Stimulated activated CD4-positive, alpha-beta T cell treated with anti-CD3 and anti-CD28 coated beads, Interleukin-4, amount 100 ng/mL, for 48 hours (primary cell): ENCODE measurements at places on chromosomes 16 and 17.
A peak's percentile ranks its signal among the peaks of the same experiment; 100 is the strongest.

GRCh38 chr16:5060073-5060641 is 5.6 kb downstream of the C16orf89 start:
- DNase-seq, result no peak

- DNase-seq, result peak; percentile 25
Observed at GRCh38 chr16:66474750-66475199, 47.7 kb downstream of the BEAN1 start.

DNA sequence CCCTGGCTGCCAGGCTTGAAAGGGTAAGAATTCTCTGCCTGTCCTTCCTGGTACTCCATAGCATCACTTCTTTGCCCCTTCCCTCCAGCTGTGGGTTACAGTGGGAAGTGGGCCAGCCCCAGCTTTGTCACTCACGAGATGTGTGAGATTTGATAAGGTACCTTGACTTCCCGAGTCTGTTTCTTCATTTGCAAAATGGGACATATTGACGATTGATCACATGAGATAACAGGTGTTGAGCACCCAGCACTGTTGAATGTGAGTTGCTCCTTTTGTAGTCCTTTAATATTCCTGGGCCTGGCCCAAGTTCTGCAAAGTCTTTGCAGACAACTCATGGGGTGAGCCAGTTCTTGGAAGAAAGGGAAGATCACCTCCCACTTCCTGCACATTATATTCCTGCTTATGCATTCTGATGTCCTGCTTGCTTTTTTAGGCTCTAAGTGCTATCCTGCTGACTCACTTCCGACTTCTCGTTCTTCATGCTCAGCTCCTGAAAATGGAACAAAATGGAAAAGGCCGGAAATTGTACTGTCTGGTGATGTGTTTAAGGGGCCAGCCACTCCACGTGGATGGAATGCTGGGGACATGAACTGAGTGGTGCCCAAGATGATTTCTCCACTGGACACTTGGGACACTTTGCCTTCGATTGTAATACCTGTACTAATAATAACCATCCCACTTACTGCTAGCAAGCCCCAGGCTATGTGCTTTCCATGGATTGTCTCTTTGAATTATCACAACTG is 8.3 kb upstream of the NLK start:
- no peak for DNase-seq

- DNase-seq, result no peak
Observed at GRCh38 chr17:17151541-17151940, 54.6 kb downstream of the PLD6 start.

GRCh38 chr17:66673668-66674276 is 161.1 kb upstream of the CACNG5 start:
- DNase-seq, result no peak

- DNase-seq, result no peak
Observed at GRCh38 chr17:72423286-72423589, 302.4 kb downstream of the SOX9 start.

DNA sequence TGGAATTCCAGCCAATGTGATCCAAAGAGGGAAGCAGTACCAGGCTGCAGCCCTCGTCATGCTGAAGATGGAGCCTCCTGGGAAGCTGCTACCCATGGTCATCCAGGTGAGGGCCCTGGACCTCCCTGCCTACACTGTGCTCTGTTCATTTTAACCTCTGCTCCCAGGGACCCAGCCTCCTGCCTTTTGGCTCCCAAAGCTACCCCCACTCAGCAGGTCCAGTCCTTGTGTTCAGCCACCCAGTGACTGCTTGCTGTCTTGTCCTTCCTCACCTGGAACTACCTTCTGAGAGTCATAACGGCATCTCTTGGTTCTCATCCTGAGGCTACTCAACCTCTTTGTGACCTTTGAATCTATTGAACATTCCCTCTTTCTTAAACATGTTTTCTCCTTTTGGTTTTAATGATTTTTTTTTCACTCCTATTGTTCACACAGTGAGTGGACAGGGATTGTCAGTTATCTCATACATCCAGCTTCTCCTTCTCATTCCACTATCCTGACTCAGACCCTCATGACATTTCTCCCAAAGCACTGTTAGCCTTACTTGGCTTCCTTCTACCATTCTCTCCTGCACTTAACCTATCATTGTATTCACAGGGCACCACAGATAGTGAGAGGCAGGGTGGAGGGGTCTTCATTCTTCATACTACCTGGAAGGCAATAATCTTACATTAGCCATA is 53.3 kb downstream of the GOSR1 start:
- no peak for DNase-seq

DNA sequence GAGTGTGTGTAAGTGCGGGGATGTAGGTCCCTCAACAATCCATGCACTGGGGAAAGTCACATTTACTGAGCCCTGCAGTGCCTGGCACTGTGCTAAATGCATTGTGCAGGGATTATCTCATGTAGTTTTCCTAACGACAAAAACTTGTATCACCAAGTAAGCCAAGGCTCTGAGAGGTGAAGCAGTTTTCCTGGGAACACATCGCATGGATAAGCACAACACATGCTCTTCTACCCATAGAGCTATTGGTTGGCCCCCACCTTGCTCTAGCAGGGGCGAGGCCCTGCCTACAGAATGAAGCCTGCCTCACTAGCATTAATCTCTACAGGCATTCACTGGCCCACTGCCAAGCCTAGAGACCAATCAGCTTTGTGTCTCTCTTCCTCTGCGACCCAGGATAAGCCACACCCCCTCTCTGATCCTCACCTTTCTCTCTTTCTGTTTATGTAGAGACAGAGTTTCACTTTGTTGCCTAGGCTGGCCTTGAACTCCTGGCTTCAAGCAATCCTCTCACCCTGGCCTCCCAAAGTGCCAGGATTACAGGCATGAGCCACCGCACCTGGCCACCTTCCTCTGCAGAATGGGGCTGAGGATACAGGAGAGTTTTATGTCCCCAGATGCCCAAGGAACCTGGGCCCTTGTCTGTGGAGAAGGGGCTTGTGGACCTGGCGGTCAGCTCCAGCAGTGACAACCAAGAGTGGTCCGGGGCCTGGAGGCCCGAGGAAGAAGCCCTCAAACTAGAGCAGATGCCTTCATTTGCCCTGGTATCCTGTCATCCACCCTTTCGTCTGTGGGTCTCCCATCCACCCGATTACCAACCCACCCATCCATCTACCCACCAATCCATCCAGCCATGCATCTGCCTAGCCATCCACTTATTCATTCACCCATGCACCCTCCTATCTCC is 12.8 kb downstream of the CDH16 start:
- DNase-seq, result no peak

DNA sequence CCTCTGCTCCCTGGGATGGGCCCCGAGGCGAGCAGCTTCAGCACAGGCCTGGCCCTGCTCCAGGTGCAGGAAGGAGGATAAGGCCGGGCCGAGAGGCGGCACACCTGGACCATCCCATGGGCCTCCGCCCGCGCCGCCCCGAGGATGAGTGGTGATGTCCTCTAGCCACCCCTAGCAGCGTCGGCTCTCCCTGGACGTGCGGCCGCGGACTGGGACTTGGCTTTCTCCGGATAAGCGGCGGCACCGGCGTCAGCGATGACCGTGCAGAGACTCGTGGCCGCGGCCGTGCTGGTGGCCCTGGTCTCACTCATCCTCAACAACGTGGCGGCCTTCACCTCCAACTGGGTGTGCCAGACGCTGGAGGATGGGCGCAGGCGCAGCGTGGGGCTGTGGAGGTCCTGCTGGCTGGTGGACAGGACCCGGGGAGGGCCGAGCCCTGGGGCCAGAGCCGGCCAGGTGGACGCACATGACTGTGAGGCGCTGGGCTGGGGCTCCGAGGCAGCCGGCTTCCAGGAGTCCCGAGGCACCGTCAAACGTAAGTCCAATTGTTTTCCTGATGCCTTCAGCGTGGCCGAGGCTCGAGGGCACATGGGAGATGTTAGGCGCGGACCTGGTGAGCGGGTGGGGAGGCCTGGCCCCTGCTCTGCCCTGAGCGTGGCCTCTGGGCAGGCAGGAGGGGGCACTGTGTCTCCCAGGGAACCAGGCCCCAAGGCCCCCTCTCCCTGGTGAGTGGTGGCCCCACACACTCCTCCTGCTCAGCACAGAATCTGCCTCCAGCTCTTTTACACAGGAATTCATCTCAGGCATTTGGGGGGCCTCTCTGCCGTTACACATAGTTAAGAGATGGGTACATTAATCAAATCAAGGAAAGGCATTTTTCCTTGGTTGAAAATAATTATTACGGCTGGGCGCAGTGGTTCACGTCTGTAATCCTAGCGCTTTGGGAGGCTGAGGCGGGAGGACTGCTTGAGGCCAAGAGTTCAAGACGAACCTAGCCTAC is 855 bp downstream of the TMEM204 start:
- peak; percentile 27 for DNase-seq

- DNase-seq, result no peak
Observed at GRCh38 chr17:49494399-49494985, 601 bp upstream of the NGFR start.

- no peak for DNase-seq
Observed at GRCh38 chr17:18039535-18040260, 490 bp downstream of the GID4 start.

DNA sequence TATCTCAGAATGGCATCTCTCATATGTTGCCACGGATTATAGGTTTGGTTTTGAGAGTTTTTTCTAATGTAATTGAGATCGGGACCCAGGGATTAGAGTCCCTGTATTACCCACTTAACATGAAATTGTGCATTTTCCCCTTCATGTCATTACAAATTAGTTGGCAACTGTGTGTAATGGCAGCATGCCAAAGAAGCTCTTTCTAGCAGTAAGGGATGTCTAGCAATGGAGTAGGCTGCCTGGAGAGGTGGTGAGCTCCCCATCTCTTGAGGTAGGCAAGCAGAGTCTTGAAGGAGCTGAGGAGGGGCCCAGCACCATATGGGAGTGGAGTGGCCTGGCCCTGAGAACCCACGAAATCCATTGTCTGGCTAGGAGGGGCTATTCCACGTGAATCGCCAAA is 10.0 kb upstream of the KATNB1 start:
- no peak for DNase-seq
